ENCODE measurements at places on chromosomes 11 and 22.

DNA sequence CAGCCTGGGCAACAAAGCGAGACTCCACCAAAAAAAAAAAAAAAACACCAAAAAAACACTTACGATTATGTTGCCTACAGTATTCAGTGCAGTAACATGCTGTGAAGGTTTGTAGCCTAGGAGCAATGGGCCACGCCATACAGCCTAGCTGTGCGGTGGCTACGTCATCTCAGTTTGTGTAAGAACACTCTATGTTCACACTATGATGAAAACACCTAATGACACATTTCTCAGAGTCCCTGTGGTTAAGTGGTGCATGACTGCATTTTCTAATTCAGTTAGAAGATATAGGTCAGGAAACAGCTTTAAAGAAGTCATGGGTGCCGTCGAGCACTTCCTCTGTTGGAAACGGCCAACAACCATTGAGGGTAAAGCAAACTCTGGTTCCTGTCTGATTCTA is 75.7 kb upstream of the ANO1 start:
- no peak for DNase-seq

DNA sequence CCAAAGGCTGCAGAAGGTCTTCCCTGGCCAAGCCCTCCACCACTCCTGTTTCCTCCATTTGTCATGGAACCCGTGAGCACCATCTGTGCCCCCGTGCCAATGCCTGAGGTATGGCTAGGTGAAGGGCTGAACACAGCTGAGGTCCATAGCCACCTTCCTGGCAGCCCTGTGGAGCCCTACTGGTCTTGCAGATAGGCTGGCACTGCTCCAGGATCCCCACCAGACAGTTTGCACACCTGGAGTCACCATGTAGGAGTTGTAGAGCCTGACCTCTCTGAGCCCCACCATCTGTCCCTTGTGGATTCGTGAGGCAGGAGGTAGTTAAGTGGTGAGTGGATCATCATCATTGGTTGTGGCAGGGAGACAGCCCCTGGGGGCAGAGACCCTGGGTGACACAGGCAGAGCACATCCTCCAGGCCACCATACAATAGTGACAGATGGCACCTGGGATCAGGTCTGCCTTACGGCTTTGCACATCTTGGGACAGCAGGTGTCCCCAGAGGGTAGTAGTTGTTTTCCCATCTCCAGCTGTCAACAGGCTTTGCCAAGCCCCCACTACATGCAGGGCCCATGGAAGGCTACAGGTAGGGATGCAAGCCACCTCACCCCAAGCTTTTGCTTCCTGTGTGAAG is 52.5 kb upstream of the SUSD2 start:
- DNase-seq = no peak

DNA sequence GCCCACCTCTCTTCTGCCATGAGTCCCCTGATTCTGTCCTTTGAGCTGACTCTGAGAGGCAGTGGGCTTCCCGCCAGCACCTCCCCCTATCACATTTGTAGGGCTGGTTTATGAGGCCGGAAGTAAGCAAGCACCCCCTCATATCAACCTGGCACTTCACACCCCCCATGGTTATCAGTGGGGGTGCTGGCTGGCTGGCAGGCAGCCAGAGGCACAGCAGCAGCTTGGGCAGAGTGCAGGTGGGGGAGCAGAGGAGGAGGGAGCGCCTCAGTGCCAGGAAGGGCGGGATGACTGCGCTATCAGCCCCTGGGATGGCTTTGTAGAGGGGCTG is 22.9 kb upstream of the CHRM4 start:
- no peak for DNase-seq

DNA sequence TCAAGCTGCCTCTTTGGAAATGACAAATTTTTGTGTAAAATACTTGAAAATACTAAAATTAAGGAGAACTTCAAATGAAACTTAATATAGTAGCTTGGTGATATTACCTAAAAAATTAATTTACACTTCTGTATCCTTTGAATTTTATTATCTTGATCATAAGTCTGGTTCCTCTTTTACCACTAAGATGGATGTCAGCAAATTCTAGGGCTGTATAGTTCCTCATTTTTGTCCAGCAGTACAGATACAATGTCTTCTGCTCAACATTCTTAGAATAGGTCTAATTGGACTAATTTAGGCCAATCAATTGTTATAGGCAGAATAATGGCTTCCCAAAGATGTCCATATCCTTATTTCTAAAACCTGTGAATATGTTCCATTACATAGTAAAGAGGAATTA is 1298.0 kb upstream of the RAG2 start:
- DNase-seq = no peak

- DNase-seq = no peak
These were observed 639 bp downstream of the CRY2 start for GRCh38 chr11:45847911-45848316.

- no peak for DNase-seq
These were observed 79.5 kb upstream of the PICALM start for GRCh38 chr11:86148345-86148747.

DNA sequence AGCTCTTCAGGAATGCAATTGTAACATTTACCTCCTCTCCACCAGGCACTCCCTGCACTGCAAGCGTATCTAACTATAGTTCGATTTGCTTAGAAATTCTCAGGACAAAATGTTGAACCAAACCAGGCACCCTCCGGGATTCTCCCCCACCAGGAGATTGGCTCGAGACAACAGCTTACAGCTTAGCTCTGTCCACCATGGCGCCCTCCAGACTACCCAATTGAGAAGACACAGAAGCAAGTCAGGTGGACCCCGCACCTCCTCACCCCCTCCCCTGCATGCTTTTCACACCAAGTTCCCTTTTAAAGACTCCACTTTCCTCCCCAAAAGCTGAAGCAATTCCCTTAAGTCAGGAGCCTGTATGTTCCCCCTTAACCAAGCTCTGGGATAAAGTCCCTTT is 34.7 kb upstream of the RFPL3 start:
- no peak for DNase-seq

DNA sequence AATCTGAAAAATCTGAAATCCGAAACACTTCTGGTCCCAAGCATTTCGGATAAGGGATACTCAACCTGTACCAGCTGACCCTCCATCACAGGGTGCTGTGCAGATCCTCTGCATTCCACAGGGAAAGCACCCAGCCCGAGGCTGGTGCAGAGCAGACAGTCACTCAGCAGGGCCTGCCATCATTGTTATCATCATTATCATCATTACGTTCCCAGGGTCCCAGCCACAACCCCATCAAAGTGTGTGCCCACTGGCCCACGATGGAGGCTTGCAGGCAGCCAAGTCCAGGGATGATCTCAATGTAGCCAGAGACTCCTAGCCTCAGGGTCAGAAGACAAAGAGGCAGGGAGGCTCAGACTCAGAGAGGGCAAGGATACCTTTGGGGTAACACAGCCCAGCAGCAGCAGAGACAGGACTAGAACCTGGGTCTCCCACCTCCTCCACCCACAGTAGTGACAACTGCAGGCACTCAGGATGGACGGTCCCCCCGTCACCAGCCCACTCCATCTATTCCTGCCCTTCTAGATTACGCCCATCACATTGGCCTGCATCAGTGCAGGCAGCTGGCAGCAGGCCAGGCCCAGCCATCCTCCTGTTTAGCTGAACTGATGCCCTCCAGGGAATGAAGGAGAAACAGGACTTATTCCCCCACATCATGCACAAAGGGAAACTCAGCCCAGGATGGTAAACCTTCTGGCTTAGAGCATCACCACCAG is 10.3 kb downstream of the GAL3ST1 start:
- no peak for DNase-seq

DNA sequence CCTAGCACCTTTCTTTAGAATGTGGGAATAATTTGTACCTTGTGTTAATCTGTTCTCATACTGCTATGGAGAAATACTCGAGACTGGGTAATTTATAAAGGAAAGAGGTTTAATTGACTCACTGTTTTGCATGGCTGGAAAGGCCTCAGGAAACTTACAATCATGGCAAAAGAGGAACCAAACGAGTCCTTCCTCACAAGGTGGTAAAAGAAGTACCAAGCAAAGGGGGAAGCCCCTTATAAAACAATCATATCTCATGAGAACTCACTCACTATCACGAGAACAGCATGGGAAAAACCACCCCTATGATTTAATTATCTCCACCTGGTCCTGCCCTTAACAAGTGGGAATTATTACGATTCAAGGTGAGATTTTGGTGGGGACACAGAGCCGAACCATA is 127.1 kb upstream of the ANO3 start:
- no peak for DNase-seq

- no peak for DNase-seq
These were observed 371 bp downstream of the SMCO4 start for GRCh38 chr11:93542811-93543229.
